ENCODE measurements at places on chromosomes 6 and 20.

- no peak for DNase-seq
Observed at GRCh38 chr20:9322661-9323060, 191.7 kb upstream of the LAMP5 start.

- no peak for DNase-seq
Observed at GRCh38 chr20:58054780-58055373, 173.6 kb downstream of the ANKRD60 start.

GRCh38 chr6:119671105-119671504 is 321.5 kb upstream of the MAN1A1 start:
- no peak for DNase-seq

- peak; percentile 50 for DNase-seq
Observed at GRCh38 chr6:31403283-31404060, at the start of gene MICA. MICA (plus strand) TSS chr6:31403595; CDS start chr6:31403633, 38 bp downstream.

- no peak for DNase-seq
Observed at GRCh38 chr20:59537991-59538390, 66.3 kb upstream of the PHACTR3 start.

- no peak for DNase-seq
Observed at GRCh38 chr6:123417535-123417934, 219.2 kb downstream of the TRDN start.

DNA sequence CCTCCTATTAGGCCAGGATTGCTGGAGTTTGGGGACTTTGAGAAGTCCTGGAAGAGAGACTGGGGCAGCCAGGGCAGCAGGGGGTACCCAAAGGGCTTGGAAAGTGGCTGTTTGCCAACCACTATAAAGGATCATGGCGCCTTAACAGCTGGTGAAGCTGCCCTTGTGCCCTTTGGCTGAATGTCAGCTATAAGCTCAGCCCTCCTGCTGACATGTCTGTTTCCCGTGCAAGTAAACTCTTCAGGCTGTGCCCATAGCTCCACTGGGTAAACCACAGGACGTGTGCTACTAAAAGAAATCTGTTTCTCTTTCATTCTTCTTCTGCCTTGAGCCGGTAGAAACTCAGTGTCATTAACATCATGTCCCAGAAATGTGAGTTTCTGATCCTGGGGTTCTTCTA is 97.3 kb downstream of the CAP2 start:
- DNase-seq = no peak
